H54 (cell line): ENCODE measurements at places on chromosomes 11 and 22.

GRCh38 chr11:109784536-109784935 lies 308.7 kb upstream of the ZC3H12C start:
- DNase-seq: no peak

GRCh38 chr22:33513388-33514338 lies 406.6 kb downstream of the LARGE1 start:
- no peak for DNase-seq

DNA sequence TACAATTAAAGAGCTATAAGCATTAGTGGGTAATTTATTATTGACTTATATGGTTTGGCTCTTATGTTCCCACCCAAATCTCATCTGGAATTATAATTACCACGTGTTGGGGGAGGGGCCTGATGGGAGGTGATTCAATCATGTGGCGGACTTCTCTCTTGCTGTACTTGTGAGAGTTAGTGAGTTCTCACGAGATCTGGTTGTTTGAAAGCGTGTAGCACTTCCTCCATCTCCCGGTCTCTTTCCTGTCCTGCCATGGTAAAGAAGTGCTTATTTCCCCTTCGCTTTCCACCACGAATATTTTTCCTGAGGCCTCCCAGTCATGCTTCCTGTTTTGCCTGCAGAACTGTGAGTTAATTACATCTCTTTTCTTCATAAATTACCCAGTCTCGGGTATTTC lies 28.1 kb upstream of the CHORDC1 start:
- DNase-seq: no peak

DNA sequence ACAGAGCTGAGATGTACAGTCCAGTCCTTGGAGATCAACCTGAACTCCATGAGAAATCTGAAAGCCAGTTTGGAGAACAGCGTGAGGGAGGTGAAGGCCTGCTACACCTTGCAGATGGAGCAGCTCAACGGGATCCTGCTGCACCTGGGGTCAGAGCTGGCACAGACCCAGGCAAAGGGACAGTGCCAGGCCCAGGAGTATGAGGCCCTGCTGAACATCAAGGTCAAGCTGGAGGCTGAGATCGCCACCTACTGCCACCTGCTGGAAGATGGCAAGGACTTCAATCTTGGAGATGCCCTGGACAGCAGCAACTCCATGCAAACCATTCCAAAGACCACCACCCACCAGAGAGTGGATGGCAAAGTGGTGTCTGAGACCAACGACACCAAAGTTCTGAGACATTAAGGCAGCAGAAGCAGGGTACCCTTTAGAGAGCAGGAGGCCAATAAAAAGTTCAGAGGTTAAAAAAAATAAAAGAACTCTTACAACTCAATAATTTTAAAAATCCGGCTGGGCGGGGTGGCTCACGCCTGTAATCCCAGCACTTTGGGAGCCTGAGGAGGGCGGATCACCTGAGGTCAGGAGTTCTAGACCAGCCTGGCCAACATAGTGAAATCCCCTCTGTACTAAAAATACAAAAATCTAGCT lies 69.9 kb upstream of the RTL6 start:
- no peak for DNase-seq

DNA sequence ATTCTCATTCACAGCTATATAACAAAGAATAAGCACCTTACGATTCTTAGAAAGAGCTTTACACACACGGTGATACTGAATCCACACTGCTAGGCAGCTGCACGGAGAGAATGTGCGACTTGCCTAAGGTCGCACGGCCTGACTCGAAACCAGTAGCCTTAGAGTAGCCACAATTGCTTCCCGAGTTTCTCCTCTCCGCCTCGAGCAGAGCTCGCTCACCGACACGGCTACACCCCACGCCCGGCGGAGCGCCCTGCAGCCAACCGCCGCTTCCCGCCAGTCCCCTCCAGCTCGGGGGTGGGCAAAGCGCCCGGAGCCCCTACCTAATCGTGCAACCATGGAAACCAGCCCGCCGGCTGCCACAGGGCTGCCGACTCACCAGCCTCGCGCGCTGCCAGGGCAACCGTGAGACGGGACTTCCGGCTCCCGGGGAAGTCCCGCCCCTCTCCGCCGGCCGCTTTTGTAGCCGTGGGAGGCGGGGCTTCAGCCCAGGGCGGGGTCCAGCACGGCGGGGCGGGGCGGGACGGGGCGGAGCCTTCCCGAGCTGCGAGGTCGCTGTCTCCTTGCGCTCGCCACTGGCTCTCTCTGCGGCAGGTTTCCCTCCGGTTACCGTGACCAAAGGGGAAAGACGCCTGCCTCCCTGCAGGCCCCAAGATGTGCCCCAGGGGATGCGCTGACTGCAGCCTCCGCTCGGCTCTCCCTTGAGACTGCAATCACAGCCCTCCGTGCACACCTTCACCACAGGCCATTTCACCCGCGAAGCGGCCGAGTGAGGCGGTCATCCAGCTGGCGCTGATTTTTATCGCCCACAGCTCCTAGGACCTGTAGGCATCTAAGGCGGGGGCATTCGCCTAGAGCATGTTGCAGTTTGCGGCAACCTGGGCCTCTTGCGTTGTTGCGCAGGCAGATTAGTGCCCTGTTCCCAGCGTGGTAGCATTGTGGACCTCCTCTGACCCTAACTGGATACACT lies 1.1 kb downstream of the BSCL2 start:
- peak; percentile 90 for DNase-seq

DNA sequence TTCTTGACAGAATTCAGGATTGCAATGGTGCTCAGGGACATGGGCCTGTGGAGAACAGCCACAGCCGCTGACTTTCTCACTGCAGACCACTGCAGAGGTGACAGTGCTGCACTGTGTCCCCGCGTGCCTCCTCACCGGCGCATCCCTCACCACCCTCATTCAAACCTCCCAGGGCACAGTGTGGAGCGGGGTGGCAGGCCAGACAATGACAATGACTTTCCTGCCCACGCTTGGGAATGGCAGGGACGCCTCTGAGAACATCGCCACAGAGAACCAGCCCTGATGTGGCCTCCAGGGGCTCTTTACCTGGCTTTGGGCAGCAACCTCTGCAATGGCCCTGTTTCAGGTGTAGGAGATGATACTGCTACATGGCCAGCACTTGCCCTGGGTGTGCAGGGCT lies 65.7 kb downstream of the NCAPD3 start:
- no peak for DNase-seq

GRCh38 chr11:37978647-37979046 lies 1380.6 kb upstream of the RAG2 start:
- no peak for DNase-seq

DNA sequence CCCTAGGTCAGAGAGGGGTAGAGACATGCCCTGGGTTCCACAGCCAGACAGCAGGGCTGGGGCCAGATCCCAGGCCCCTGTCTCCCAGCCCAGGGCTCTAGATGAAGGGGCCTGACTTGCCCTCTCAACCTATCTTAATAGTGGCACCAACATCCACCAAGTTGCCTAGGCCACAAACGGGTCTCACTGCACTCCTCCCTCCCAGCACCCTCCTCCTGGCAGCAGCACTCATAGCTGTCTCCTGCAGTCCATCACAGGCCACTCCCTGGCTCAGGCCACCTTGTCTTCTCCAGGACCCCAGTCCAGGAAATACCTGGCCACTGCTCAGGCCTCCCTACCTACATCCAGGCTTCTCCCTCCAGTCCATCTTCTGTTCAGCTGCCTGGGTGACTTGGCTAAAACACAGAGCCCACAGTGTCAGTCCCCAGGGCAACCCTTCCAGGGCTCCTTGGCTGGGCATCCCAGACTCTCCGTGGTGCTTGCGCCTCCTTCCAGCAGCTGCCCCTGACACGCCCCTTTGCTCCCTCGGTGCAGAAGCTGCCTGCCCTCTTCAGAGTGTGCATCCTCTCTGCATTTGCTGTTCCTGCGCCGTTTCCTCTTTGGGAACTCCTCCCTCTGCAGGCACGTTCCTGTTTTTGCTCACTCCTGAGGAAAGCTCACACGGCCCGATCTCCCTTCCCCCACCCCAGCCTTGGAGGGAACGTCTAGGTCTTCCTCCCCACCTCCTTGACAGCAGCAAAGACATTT lies 40.5 kb downstream of the LRRC32 start:
- no peak for DNase-seq

- DNase-seq: no peak
Observed at GRCh38 chr11:5252192-5252918, 2.2 kb downstream of the HBG2 start.

DNA sequence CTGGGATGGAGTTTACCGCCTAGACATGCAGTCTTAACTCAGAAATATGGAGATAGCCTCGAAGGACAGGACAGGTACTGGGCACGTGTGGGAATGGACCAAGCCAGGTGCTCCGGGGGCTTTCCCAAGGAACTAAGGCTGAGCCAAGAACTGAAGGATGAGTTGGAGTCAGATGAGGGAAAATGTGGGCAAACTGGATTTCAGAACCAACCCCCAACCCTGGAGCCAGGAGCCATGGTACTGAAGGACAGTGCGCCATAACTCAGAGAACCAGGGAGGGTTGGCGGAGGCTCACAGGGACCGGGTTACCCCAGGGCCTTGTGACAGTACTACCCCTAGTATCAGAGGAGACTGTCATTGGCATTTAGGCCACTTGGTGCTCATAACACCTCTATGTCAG lies 2.5 kb upstream of the MIF start:
- DNase-seq: no peak

GRCh38 chr11:35641171-35641897 lies 21.2 kb upstream of the TRIM44 start:
- DNase-seq: no peak

DNA sequence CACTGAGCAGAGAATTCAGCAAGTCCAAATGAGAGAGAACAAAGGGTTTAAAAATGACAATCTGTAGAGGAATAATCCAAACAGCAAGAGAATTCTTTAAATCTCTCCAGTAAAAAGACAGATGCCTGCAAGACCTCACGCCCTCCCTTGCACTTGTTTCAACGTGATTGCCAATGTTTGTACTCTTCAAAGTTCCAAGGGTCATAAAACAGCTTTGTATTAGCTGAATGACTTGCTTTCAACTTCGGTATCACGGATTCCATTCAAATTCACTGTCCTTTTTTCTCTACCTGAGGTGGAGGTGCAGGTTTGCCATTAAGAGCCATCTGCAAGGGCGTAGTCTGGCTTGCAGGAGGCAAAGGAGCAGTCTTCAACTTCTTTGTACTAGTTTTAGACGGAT lies 41.1 kb upstream of the CHRNA10 start:
- no peak for DNase-seq

GRCh38 chr11:64185175-64185692 lies 737 bp upstream of the STIP1 start:
- DNase-seq: no peak

GRCh38 chr11:132821014-132821413 lies 711.3 kb downstream of the OPCML start:
- no peak for DNase-seq

- DNase-seq: no peak
Observed at GRCh38 chr11:61598886-61599868, 18.3 kb upstream of the SYT7 start.

DNA sequence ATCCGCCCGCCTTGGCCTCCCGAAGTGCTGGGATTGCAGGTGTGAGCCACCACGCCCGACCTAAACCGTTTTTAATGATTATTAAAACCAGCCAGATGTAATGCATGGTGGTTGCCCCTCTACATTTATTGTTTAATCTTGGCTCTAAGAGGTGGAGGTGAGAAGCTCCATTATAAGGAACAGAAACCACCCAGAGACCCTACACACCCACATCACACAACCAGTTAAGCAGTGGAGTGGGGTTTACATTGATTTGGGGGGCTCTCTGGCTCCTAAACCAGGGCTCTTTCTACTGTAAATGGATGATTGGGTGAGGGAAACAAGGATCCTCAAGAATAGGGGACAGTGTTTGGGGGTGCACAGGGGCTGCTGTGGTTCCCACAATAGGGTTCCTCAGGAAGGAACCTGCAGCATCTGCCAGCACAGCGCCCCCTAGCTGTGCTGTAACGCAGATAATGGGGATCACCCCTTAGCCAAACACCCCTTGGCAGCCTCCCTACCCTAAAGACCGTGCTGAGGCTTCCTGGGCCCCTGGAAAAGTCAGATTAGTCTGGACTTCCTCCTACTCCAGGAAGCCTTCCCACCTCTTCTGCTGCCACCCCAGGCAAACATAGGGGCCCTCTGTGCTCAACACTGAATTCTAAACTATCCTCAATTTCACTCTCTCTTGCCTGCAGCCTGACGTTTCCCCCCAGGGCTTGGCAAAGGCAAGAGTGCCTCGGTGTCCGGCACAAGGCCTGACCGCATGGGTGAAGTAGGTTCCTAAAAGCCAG lies 2.4 kb downstream of the MPST start:
- DNase-seq: peak; percentile 49

GRCh38 chr11:34037016-34037415 lies 14.5 kb upstream of the CAPRIN1 start:
- no peak for DNase-seq

DNA sequence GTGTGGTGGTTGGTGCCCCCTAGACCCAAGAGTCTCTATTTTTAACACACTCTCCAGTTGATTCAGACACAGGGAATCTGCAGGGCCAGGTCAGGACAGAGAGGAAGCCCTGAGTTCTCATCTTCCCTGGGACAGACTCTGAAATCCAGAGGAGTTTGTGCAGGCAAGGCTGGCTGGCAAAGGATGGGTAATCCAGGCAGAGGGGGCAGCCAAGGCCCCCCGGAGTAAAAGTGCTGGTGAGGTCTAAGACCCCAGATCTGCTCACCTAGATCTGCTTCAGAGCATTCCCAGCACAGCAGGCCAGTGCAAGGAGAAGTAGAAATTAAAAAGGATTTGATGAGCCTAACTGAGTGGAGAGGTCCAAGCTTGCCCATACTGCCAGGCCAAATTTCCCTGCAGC lies 40.6 kb upstream of the MN1 start:
- no peak for DNase-seq

- no peak for DNase-seq
Observed at GRCh38 chr11:25794804-25795203, 537.1 kb upstream of the ANO3 start.

- DNase-seq: no peak
Observed at GRCh38 chr22:35299217-35299672, 449 bp upstream of the TOM1 start.

DNA sequence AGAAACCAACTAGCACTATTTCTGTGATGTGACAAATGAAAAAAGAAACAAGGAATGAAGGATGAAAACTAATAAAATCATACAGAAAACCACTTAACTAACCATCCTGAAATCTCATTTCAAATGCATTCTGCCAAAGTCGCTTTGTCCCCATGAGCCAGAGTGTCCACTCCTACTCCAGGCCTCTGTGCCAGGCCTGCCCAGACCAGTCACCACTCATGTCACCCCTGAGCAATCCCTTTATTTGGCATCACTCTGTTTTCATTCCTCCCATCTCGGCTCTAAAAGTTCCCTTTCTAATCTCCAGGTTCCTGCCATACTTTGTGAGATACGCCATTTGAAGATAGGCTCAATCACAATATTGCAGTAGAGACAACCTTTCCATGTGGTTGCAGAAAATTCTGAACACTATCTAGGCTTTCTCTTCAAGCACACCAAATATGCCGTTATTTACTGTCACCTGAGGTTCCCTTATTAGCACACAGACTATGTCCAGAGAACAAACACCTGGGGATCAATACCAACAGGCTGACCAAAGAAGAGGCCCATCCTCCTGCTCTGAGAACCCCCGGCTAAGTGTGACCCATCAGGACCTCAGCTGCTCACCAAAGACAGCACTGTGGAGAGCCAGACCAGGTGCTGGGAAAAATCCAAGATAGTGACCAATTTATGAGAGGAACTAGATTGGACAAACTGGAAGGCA lies 202.4 kb downstream of the LARGE1 start:
- no peak for DNase-seq

- no peak for DNase-seq
Observed at GRCh38 chr11:65672180-65672860, 9.6 kb upstream of the RELA start.

GRCh38 chr11:23278121-23278520 lies 417.8 kb upstream of the CCDC179 start:
- DNase-seq: peak; percentile 2
